ENCODE measurements at places on chromosomes 6 and 20.

GRCh38 chr6:17012421-17013225 lies 89.2 kb upstream of the STMND1 start:
- peak; percentile 26 for DNase-seq

- no peak for DNase-seq
These were observed 274.5 kb upstream of the RNF24 start for GRCh38 chr20:4289875-4290274.

DNA sequence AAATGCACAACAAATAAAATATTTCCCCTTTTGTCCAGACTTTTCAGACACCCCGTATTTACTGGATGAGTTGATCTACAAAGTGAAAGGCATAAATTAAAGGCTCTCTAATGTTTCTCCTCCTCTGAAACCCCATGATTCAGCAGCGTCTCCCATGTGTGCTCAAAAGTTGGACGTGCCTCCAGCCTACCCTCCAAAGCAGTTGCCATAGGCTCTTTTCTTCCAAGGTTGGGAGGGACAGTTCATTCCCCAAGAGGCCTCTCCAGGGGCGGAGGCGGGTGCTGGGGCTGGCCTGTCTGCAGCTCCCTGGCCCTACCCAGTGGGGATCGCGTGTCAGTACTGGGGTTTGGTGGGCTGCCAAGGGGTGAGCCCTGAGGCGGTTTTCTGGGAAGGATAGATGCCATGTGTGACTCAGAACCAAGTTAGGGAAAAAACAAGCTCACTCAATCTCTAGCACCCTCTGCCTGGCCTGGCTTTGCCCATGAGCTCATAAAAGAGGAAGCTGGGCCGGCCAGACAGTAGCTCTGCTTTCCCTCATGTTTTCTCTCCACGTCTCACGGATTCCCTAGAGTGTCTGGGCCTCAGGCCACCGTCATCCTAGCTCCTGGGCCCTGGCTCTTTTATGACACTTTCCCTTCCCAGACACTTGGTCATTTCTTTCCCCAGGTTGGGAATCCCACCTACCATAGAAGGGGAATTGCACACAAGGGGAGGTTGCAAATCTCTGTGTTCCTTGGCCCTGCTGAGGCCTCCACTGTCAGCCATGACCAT lies 8.0 kb upstream of the IER3 start:
- DNase-seq = no peak

DNA sequence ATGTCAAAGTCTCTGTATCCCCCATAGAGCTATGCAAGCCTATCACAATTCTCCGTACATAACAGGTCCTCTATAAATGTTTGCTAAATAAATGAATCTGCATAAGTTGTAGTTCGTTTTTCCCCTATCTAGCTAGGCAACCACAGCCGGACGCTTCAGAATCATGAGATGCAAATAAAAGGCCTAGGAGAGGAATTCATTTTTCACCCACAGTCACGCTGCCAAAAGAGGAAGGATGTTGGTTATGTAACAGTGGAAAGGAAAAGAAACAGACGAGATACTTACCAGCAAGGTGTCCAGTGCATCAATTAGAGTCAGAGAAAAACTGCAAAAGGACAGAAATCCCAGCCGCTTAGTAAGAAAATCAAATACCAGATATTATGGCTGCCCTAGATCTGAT lies 2.4 kb downstream of the EDEM2 start:
- no peak for DNase-seq

DNA sequence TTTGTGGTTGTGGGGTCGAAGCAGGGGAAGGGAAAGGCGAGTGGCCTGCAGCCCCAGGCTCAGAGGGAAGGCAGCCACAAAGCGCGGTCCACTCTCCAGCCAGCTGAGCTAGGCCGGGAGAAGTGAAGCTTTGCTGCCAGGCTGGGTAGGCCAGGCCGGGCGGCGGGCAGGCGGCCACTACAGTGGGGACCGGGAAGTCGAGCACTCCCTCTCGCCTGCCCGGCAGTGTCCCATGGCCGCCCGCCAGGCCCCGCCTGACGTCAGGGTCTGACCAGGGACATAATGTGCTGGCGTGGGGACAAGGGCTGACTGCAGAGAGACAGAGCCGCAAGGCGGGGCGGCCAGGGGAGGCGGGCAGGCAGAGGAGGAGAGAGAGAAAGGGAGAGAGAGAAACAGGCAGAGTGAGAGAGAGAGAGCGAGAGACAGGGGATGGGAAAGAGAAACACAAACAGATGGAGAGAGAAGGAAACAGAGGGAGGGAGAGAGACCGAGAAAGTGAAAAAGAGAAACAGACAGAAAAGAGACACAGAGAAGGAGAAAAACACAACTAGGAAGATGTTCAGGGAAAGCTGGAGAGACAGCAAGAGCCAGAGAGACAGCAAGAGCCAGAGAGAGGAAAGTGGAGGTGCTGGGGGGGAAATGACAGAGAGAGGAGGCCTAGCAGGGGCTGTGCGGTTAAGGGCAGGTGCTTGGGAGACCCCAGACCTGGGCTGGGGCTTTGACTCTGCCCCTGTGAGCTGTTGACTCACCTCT lies 94.5 kb upstream of the PTPN1 start:
- no peak for DNase-seq

DNA sequence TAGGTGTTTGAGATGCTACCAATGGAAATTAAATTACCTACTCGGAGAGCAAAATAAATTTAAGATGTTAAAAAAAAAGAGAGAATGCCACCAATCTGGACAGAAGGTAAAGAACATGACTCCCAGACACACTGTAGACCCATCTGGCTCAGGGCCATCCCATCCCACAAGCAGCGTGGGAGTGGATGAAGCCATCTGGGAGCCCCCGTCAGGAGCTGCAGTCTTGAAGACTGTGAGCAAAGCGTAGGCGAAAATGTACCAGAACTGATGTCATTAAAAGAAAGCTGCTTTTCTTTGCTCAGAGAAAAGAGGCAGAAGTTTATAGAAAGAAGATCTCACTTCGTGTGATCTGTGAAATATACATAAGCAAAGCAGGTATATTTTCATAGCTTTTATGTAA lies 815.7 kb downstream of the QKI start:
- no peak for DNase-seq

DNA sequence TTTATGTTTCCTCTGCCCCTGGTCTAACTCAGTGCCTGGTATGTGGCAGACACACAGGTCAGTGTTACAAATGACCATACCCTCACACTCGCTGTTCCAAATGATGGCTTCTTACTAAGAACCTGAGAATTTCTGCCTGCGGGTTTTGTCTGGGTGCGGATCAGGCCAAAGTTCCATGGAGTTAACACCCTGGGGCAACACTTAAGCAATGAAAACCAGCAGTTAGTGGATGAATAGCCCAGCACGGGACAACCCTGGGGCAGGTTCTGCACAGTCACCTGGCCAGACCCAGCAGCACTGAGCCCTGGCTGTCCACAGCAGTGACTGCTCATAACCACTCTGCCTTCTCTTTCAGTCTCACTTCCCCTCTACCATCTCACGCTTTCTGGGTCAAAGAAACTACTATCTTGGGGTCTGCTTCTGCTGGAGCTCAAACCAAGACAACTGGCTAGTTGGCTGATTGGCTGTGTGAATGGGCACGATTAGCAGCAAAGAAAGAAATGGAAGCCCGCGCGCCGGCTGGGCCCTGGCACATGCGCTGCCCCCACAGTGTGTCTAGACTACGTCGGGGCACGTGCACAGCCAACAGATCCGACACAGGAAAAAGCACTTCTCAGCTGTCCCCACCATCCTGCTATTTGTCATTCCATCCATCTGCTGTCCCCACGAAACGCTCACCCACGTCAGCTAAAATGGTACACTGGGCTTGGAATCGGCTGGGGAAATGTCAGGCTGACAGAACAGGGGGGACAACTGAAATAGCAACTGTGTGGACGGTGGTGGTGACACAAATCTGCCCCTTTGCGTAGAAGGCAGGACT lies 36.6 kb downstream of the MGME1 start:
- DNase-seq = no peak

GRCh38 chr20:50516180-50516934 lies 6.2 kb downstream of the PTPN1 start:
- DNase-seq = no peak

DNA sequence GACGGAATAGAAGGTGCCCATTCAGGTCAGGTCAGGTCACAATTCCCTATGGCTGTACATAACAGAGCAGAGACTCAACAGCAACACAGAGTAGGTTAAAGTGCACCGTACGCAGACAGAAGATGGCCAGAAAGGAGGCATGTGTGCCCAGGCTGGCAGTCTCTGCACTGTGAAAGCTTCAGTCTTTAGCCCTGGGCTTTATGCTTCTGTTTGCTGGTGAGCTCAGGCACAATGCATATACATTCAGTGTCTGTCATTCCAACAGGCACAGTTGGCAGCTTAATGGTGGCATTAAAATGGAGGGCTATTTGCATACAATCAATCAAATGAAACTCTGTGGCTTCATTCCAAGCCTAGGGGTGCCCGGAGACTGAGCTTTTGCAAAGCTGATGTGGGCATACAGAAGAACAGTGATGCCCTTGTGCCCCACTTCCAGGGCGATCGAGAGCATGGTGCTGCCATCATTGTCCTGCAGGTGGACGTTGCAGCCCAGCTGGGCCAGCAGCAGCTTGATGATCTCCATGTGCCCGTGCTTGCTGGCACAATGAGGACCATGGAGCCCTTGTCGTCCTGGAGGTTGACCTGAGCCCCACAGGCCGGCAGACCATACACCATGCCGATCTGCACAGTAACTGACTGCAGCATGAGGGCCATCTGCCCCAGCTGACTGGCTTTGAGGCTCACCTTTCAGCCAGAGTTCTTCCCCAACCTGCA lies 22.4 kb downstream of the TRMT6 start:
- DNase-seq = no peak

GRCh38 chr20:49676581-49677291 lies 36.9 kb downstream of the B4GALT5 start:
- DNase-seq = no peak

GRCh38 chr6:54134935-54135334 lies 23.7 kb downstream of the MLIP start:
- DNase-seq = no peak

GRCh38 chr6:11224966-11225463 lies 7.5 kb downstream of the NEDD9 start:
- DNase-seq = no peak

DNA sequence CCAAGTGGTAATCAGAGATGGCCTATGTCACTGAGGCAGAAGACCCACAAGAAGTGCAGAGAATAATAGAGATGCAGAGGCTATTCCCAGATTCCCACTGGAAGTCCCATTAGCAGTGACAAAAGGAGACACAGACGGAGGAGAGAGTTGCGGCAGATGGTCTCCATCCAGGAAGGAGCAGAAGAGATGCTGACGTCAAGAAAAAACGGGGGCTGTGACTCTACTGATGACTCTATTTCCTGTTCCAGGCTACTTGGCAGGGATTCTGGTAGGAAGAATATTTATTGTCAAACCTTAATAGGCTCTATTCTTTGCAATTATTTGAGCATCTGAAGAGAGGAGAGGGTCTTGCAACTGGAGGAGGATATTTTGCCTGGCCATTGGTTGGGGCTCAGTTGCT lies 246.0 kb upstream of the ECI2 start:
- no peak for DNase-seq

GRCh38 chr6:53579338-53579737 lies 34.4 kb upstream of the GCLC start:
- no peak for DNase-seq

GRCh38 chr6:5285526-5285925 lies 24.2 kb downstream of the FARS2 start:
- no peak for DNase-seq

- no peak for DNase-seq
These were observed 19.4 kb upstream of the MUC21 start for GRCh38 chr6:30964075-30964474.

DNA sequence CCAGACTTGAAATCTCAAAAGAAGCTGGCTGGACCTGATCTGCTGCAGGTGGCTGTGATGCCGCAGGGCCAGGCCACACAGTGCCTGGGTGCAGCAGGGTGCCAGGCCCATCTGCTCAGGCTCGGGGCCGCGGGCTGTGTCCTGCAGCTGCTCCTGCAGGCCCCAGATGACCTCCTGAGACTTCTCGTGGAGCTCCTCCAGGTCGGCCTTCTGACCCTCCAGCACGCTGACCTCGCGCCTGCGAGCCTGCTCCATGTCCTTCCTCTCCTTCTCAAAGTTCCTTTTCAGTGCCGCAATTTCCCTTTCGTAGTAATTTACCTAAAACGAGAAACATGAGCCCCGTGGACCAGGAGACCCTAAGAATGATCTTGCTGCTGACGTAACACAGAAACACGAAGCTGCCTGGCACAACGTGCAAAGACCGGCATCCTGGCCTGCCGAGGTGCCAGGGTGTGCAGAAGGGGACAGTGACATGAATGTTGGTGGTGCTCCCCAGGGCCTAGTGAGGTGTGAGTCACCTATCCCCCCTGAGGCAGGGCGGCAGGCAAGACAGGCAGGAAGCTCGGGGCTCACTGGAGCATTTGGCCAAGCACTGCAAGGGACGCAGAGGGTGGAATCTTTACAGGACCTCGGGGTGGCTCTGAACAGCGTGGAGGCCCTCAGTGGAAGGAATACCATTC lies 71.6 kb downstream of the GINS1 start:
- DNase-seq = no peak

GRCh38 chr6:85476532-85476931 lies 26.6 kb downstream of the NT5E start:
- no peak for DNase-seq

DNA sequence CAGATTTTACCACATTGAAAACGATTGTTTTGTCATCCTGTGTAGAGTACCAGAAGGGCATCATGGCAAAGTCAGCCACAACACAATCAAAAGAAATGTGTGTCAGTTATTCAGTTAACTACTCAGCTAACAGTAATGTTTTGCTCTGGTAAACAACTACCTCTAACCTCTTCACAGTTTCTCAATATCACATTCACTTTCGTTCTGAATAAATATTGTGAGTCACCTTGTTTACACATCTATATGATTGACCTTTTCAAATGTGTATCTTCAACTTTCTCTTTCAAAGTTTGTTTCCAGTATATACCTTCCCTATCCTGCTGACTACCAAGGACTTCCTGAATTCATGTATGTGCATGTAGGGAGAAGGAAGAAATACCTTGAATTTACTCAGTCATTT lies 216.6 kb upstream of the UFL1 start:
- no peak for DNase-seq

GRCh38 chr6:48883116-48883515 lies 579.9 kb downstream of the MMUT start:
- no peak for DNase-seq

GRCh38 chr6:63395381-63395780 lies 75.6 kb upstream of the LGSN start:
- DNase-seq = no peak

- no peak for DNase-seq
These were observed 113.4 kb downstream of the MAP3K4 start for GRCh38 chr6:161104966-161105365.

GRCh38 chr6:42339991-42340401 lies 111.7 kb downstream of the TRERF1 start:
- DNase-seq = no peak

- DNase-seq = no peak
These were observed 1.5 kb downstream of the AGER start for GRCh38 chr6:32182555-32182981.

GRCh38 chr6:106800379-106800778 lies 171.0 kb downstream of the QRSL1 start:
- no peak for DNase-seq

DNA sequence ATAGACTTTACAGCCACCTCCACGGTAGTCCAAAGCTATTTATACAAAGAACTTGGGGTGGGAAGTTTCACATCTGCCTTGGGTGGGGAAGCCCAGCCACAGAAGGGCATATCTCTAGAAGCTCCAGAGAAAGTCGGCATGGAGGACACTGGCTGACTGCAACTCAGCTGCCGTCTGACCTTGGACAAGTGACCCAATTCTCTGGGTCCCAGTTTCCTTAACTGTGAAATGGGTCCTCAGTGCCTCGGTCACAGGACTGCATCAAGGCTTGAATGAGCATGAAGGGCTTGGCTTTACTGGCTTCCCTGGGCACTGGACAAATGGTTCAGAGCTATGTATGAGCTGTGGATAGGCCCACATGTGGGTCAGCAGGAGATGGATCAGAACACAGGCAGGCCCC lies 58.6 kb downstream of the NOL4L start:
- no peak for DNase-seq
